ENCODE measurements at places on chromosomes 3 and 15. TPM values are rescaled to one million over a fixed set of nuclear protein-coding genes. Genes with fewer than 3 reads are reported as not detected.

DNA sequence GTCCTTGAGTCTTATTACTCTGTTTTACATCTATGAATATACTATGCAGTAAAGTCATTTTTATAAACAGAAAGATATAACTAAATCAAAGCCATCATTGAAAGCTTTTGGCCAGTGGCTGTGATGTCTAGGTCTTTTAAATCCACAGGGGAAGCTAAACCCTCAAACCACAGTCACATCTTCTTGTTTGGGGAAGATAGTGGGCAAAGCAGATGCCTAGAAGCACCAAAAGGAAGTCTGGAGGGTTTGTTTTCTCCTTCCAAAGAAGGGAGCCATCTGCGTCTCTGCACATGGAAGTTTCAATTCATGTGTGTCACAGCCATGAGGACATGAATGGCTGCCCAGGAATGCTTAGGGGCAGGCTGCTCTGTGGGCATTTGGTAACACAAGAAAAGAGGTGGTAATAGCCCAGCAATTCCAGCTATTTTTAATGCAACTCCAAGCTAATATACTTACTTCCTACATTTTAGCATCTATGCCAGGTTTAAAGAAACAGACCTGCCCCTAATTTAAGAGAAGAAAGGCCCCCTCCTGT is 322.2 kb downstream of the SLC9A9 start:
- no peak for DNase-seq

- no peak for DNase-seq
Observed at GRCh38 chr15:70563561-70564095, 199.7 kb downstream of the UACA start.

DNA sequence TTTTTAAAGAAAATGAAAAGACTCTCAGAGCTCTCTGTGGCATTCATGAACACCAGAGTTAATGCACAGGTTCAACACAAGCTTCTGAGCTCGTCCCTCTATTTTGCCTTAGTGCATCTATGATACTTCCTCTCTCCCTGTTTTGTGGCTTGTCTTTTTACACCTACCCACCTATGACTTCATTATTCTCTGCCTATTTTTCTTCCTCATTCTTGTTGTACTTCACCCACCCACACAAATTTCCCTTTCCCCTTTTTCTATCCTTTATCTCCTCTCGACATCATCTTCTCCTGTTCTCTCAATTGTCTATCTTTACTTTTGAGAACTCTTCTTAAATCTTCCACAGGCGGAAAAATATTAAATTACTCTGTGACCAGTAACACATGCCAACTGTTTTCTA is 48.6 kb downstream of the OR5H15 start:
- DNase-seq = no peak

DNA sequence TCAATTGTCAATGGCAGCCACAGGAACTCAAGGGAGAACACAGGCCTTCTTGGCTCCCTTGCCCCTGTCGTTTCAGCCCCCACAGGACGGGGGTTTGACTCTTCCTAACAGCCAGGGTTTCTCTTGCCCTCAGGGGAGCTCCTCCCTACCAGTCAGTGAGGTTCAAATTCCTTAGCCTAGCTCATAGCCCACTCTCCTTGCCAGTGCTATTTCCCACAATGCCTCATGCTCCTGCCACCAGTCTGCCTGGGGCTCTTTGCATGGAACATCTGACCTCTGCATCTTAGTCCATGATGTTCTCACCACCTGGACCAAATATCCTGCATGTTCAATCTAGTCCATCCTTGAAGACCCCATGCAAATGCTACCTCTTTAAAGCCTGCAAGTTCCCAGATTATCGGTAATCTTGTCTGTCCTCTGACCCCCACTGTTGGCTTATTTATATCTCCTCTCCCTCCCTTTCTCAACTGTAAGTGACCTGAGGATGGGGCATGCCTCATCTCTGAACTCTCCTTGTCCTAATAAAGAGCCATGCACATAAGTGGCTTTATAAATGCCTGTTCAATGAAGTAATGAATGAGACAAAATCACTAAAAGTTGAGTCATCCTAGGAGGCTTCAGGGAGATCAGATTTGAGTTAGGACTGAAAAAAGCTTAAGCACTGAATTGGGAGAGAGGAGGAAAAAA is 78.0 kb downstream of the MYO1E start:
- DNase-seq = no peak

GRCh38 chr3:127694467-127695215 is 21.9 kb downstream of the ABTB1 start:
- no peak for DNase-seq

- no peak for DNase-seq
Observed at GRCh38 chr15:82168296-82168695, 94.2 kb downstream of the EFL1 start.

DNA sequence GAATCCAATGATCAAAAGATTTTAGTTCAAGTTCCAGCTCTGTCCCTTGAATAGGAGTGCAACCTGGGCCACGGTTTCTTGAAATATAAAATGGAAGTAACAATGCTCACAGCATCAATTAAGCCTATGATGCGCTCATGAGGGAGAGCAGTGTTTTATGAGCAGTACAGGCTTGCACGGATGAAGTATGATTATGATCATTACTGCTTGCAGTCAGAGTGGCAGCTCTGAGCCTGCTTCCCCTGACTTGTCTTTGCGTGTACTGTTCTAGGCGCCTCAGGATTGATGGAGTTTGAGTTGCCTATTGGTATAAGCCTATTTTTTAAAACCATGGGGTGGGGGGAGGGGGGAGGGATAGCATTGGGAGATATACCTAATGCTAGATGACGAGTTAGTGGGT is 37.0 kb downstream of the ITGB5 start:
- no peak for DNase-seq

GRCh38 chr3:61563313-61564271 is 2.2 kb downstream of the PTPRG start:
- no peak for DNase-seq

DNA sequence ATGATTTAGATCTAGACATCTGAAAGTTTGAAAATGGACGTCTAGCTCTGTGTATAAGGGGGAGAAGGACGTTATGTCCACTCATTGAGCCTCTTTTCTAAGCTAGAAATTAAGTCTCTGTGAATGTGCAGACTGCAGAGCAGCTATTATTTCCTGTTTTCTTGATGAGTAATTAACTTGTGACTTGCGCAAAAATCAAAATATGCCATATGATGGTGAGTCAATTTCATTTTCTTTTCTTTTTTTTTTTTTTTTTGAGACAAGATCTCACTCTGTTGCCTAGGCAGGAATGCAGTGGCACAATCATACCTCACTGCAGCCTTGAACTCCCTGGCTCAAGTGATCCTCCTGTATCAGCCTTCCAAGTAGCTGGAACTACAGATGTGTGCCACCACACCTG is 14.1 kb downstream of the LACTB start:
- no peak for DNase-seq

DNA sequence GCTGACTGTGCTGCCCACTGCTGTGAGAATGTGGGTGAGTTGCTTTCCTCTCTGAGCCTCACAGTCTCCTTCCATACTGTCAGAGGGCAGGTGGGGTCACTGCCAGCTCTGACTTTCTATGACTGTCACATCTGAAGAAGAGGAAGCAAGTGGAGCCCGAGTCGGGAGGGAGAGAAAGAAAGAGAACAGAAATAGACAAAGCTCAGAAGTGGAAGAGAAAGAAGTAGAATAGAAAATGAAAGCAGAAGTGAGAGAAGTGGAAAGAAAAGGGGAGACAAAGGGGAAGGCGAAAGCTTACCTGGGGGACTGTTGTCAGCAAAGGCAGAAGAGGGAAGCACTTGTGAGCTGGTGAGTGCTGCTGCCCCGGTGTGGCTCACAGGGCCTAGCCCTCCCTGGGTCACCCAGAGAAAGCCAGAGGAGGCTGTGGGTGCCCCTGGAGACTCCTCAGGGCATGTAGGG is 57.9 kb downstream of the EPHB1 start:
- DNase-seq = no peak

GRCh38 chr15:59371458-59372351 is 966 bp downstream of the MYO1E start:
- no peak for DNase-seq

DNA sequence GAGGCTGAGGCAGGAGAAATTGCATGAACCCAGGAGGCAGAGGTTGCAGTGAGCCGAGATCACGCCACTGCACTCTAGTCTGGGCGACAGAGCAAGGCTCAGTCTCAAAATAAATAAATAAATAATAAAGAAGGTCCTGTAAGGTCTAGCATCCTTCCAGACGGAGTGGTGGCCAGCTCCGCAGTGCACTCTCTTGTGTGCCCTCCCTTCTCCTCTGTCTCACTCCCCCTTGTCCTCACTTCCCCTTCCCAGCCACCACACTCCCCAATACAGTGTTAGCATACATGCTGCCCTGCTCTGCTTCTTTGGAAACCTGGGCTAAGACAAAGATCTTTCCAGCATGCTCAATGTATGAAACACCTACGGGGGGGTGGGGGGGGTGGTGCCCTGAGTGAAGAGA is 3.4 kb upstream of the CLN6 start:
- no peak for DNase-seq

DNA sequence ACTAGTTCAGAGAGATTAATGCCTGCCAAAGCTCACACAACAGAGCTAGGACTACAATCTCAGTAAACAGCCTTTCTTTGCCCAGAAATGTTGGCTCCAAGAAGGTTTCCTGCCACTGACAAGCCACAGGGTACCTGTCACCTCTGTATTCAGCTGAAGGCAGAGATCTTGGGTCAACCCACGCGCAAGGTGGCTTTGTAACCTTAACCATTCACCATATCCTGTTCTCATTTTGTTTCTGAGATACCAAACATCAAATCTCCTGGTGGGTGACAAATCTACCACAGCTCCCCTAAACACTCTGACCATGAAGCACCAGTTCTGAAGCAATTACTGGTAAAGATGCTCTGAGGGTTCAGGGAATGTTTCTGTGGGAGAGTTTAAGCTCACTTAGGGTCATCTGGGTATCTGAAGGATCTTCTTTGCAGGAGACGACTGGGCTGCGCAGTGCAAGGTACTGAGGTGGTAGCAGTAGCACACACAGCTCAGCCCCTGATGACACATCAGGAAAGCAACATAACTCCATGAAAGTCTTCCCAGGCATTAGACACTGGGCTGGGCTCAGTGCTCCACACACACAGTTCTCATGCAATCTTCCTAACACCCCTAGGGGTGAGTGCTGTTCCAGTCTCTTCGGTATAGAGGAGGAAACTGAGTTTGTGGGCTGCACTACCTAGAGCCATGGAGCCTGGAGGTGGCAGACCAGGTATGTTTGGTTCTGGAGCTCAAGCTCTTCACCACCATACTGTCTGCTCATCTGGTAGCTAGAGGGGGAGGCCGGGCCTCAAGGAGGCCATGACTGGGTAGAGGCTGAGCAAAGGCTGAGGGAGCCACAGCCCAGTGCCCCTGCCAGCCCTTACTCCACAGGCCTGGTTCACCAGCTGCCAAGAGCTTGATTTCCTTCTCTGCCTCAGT is 7.7 kb downstream of the CXCR6 start:
- no peak for DNase-seq

- no peak for DNase-seq
Observed at GRCh38 chr3:195709676-195710085, 11.1 kb upstream of the MUC20 start.

DNA sequence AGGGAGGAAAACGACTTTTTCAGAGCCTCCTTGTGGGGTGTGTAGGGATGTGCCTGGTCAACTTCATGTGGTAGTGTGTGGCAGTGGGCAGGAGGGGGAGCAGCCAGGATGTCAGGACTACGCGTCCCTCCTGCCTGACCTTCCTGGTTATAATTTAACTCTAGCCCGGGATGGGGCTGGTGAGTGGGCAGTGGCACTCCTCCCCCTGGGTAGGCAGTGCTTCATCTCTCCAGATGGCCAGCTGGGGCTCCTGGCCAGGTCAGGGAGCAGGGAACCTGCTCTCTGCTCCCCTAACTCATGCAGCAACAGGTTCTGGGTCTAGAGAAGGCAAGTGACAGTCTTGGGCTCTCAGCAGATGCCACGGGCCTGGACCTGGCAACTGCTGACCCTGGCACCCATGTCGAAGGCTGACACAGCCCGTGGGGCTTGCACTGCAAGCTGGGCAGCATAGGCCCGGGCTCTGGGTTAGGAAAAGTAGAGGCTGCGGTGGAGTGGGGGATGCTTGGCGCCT is 2.6 kb downstream of the ITIH4 start:
- no peak for DNase-seq

DNA sequence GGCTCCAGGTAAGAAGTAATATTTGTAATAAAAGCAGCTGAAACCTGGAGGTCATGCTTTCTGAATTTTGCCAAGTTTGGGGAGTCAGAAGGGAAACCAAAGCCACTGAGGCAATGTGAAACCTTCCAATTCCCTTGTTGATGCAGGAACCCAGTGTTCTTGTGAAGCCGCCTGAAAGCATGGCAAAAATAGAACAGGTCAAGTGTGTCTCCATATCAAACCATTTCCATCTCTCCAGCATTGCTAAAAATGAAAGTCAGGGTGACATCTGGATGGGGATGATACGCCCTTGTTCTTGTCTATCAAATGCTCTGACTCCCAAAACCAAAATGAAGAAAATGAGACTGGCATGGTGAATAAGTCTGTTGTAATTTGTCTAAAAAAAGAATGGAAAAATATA is 362.5 kb downstream of the VPS13C start:
- DNase-seq = no peak

DNA sequence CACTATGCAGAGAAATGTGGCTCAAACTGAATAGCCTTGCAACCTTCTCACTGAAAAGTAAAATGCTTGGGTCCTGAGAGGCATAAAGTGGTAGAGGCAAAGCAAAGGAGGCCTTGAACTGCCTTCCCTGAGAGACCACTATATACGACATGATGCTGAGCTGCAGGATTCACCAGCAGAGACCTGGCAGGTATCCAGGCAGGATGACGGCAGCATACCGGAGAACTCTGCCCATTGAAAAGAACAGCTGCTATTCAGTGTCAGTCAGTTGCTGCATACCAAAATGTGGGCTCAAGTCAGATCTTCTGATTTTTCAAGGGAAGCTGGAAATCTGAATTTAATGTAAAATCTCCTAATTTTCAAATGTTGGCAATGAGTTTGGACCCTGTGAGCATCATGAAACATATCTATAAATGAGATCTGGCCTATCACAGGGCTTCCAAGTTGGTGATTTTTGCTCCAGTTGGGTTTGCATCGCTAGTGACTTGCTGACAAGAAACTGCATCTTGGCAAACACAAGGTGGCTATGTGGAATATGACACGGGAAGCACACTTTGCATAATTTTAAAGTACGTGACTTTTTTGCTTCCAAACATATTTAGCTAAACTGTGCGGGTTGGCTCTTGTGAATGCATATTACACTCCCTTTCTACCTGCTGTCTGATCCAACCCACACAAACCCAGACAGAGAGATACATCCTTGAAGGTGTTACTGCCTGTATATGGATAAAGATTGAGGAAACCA is 529.0 kb downstream of the AGBL1 start:
- no peak for DNase-seq

DNA sequence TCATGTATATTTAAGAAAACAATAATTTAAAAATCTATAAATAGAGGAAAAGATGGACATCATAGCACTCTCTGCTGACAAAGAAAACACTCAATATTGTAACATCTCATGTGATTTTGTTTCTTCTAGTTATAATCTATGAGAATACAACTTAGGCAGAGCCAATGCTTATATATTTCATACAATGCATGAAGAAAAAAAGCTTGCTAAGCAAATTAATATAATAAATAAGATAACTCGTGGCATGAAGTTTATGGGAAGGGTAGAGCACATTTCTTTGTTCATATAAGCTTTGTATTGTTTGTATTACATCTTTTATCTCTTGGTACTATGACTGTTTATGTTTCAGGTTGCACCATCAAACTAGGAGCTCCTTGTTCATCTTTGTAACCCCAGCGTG is 7.6 kb upstream of the ANXA2 start:
- no peak for DNase-seq

The MUC4 gene
- 0.83 TPM for polyA plus RNA-seq

The MB21D2 gene
- polyA plus RNA-seq = 18.3 TPM

The TPRG1 gene
- polyA plus RNA-seq = 0.75 TPM

The IGF2BP2 gene
- 83.7 TPM for polyA plus RNA-seq
